Stimulated activated CD8-positive, alpha-beta memory T cell treated with anti-CD3 and anti-CD28 coated beads, Interleukin-2, amount 100 ng/mL, for 1 hour (primary cell): ENCODE measurements at places on chromosomes 12 and 14.
A peak's percentile ranks its signal among the peaks of the same experiment; 100 is the strongest.

DNA sequence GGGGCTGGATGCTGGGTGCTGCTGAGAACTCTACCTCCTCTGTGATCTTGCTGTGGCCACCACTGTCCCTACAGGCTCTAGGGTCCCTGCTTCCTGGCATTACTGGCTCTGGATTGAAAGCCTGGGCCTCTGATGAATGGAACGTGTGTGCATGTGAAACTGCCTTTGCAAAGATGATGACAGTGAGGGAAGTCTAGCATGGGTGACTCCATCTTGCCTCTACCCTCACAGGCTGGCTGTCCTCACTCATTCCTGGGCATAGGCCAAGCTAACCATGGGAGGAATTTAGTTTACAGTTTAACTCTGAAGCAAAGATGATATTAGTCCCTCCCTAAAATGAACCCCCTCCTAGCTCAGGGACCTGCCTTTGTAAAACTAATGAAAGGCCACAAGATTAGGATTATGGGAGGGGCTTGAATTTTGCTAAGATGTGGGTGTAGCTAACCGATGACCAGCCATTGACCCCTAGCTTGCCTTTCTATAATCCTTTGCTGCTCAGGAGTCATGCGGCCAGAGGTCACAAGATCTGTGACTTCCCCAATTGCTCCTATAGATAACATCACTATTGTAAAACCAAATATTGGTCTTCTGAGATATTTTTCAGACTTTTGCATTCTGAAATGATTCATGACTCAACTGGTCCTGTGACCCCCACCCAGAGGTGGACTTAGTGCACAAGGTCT, 2.2 kb upstream of the C1S start:
- DNase-seq: no peak

GRCh38 chr12:31236998-31237637, 88.8 kb downstream of the SINHCAF start:
- no peak for DNase-seq

DNA sequence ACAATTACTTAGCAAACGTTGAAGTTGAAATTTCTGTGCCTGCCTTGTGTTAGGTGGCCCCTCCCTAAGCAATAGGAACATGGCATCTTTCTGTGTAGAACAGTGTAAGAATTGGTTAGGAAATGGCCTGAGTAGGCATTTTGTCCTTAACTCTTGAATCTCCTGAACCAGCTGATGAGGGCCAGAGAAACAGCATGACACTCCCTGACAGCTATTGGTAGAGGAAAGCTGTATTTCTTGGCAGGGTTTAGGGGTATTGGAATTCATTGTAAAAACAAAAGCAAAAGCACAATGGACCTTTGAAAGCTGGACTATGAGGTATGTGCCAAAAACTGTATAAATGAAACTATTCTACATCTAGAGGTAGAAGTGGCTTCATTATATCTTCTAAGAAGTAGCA, 40.6 kb upstream of the LRTM2 start:
- no peak for DNase-seq

GRCh38 chr14:61121355-61121787, 140.3 kb downstream of the SLC38A6 start:
- DNase-seq: no peak

DNA sequence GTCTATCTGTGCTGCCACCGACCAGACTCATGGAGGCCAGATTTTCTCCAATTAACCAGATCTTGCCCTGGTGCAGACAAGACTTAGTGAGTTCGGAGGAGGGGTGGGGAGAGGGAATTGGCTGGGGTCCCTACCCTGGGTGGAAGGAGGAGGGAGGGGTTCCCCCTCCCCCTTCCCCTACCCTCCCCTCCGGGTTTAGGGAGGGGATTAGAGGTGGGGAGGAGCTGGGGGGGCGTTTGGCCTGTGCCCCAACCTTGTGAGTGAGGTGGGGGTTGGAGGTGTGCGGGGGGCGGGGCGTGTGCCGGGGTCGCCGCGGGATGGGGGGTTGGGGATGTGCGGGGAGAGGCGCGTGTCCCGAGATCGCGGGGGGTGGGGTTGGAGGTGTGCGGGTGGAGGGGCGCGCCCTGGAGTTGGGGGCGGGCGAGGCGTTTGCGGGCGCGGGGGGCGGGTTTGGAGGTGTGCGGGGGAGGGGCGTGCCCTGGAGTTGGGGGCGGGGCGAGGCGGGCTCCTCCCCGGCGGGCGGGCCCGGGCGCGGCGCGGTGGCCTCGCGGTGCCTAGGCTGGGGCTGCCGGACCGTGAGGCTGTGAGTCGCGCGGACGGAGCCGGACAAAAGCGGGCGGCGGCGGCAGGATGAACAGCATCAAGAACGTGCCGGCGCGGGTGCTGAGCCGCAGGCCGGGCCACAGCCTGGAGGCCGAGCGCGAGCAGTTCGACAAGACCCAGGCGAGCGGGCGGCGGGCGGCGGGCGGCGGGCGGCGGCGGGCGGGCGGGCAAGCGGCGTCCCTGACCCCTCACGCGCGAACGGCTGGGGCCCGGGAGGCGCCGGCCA, at the start of gene HIP1R:
HIP1R (plus strand) TSS at position 537 of the 829 bp plus-strand sequence; CDS start at position 631, 94 bp downstream.
- peak; percentile 10 for DNase-seq

- DNase-seq: no peak
Observed at GRCh38 chr14:104294983-104295680, 156.7 kb downstream of the KIF26A start.

DNA sequence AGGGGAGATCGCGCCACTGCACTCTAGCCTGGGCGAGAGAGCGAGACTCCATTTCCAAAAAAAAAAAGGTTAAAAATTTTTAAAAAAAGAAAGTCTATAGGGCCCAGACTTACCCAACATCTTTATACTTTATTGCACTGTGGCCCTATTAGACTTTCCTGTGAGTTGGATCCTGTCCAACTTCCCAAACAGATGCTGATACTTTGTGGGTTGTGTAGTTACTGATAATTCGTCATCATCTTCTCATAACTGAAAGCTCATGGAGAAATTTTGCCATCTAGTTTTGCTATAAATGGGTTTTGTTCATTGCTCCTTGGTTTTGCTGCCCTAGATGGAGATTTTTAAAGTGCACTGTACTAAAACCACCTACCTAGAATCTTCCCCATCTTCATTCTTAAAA, 31.1 kb downstream of the APOBEC1 start:
- DNase-seq: no peak

GRCh38 chr12:110531741-110532333, 29.7 kb downstream of the RAD9B start:
- no peak for DNase-seq

GRCh38 chr12:69324797-69325466, 23.2 kb upstream of the LYZ start:
- no peak for DNase-seq

GRCh38 chr12:119005913-119006312, 24.6 kb downstream of the SRRM4 start:
- no peak for DNase-seq

- no peak for DNase-seq
Observed at GRCh38 chr12:47891356-47891755, 13.4 kb downstream of the VDR start.

GRCh38 chr12:58248599-58248998, 307.2 kb downstream of the ATP23 start:
- no peak for DNase-seq

GRCh38 chr12:47850153-47851084, 30.7 kb upstream of the HDAC7 start:
- DNase-seq: no peak

- DNase-seq: no peak
Observed at GRCh38 chr14:58639842-58640484, 2.2 kb downstream of the DACT1 start.

DNA sequence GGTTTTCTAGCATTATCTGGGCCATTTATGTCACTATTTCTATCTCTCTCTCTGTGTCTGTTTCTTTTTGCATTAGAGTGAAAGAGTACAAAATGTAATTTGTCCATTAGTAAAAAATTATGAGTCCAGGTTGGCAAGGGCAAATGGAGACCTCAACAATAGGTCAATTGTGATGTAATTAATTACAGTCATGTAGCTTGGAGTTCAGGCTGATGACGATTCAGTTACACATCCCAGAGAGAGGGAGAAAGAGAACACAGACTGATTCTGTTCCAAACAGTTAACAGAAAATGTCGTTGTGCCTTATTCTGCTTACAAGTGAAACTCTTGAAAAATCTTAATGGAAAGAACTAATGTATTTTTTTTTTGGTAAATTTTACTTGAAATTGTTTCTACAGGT, 83.3 kb downstream of the ATXN7L3B start:
- DNase-seq: no peak

DNA sequence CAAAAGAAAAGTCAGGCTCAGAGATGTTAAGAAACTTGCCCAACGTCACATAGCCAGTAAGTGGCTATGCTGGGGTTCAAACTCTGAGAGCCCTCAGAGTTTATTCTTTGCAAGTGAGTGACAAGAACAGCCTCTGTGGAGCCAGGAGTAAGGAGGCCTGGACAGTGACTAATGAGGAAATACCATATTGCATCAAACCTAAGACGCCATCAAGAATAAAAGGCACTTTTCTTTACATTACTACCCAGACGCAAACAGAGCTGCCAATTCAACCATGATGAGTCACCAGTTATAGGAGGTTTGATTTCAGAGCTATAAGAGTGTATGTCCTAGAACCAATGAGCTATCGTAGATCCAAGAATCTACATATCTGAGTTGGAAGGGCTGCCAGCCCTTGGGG, 9.4 kb downstream of the TNFRSF1A start:
- DNase-seq: no peak

DNA sequence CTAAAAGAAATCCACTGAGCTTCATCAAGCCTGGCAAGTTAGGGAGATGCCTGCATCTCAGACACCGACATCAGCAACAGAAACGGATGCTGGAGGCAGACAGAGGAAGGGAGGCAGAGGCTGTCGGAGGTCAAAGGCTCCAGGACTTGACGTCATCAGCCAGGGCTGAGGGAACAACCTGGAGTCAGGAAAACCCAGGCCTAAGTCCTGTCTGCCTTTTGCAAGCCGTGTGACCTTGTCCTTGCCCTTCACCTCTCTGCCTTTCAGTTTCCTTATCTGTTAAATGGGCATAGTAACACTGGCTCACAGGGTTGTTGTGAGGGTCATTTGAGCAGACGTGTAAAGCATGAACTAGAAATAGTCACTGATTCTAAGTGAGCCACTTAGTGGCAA, 194.2 kb downstream of the BCL11B start:
- no peak for DNase-seq

DNA sequence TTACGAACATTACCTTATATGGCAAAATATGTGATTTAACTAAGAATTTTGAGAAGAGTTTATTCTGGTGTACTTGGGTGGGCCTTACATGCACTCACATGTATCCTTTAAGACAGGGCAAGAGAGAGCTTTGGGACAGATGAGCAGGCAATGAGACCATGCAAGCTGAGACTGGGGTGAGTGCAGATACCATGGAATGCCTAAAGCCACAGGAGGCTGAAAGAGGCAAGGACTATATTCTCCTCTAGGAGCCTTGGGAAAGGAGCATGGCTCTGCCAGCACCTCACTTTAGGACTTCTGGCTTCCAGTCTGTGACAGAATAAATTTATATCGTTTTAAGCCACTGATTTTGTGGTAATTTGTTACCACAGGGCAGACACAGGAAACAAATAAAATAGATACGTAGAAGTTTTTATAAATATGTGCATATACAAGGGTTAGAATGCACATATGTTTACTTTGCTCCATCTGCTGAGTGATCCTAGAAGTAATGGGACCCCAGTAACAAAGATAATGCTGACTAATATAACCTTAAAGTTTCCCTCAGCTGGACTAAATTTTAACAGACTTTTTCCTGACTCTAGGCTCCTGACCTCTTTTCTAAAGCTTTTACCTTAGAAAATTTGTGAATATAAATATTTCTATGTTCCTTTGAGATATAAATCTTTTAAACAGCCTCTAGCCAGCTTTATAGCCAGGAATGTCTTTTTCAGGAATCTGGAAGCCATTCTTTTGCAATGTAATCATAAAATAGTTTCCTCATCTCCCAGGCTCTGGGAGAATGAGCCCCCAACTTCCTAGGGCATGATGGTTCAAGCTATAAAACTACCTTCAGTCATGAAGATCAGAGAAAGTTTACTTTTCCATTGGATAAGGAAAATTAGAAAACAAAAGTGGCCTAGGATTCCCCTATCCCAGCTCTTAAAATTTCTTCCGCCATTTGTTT, 216.8 kb downstream of the PPFIA2 start:
- DNase-seq: no peak

GRCh38 chr14:88904206-88904647, 79.8 kb downstream of the TTC8 start:
- no peak for DNase-seq

DNA sequence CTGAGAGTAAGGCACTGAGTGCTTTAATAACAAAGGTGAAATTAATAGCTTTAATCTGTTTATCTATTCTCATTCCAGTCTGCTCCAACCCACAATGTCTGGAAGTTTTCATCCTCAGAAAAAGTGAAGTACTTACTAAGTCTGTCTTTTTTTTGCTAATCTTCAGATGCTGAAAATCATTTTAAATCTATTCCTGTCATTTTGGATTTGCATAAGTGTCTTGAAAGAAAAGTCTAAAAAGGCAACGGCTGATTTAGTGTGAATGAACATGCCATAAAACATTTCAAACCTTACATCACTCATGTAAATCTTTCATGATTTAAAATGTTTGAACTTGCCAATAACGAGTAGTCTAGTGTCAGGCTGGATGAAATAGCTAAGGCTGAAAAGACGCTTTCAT, 685.6 kb downstream of the RPS29 start:
- no peak for DNase-seq

GRCh38 chr12:121649819-121650353, 19.6 kb downstream of the MORN3 start:
- DNase-seq: no peak

GRCh38 chr14:20578325-20578724, 9.5 kb downstream of the RNASE11 start:
- no peak for DNase-seq

- peak; percentile 20 for DNase-seq
Observed at GRCh38 chr12:76158518-76159321, 74.2 kb upstream of the NAP1L1 start.

DNA sequence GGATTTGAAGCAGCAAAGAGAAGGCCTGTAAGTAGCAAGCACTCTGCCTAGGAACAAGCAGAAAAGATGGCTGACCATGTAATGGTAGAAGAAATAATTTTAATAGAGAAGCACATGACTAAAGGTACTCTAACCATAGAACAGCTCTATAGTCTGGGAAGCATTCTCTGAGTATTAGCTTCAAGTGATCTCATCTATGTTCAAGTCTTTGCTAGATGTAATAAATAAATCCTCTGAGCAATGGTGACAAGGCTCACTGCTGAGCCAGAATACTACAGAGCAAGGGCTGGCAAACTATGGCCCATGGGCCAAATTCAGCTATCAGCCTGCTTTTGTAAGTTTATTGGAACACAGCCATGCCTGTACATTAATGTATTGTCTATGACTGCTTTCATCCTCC, 84.8 kb downstream of the PEBP1 start:
- DNase-seq: no peak

- no peak for DNase-seq
Observed at GRCh38 chr14:95155045-95155444, 2.3 kb downstream of the DICER1 start.

- no peak for DNase-seq
Observed at GRCh38 chr12:26245175-26245942, 50.0 kb downstream of the SSPN start.

GRCh38 chr12:109115758-109116610, at the start of gene ACACB:
TSS of gene ACACB (plus strand) at chr12:109116587. CDS start at chr12:109139406, 22,819 bp downstream.
- DNase-seq: no peak

GRCh38 chr14:99672506-99673304, 11.4 kb upstream of the CYP46A1 start:
- no peak for DNase-seq
